ENCODE measurements at places on chromosomes 3 and 15.

GRCh38 chr3:124258057-124258500 lies 266.2 kb upstream of the ROPN1 start:
- no peak for DNase-seq

DNA sequence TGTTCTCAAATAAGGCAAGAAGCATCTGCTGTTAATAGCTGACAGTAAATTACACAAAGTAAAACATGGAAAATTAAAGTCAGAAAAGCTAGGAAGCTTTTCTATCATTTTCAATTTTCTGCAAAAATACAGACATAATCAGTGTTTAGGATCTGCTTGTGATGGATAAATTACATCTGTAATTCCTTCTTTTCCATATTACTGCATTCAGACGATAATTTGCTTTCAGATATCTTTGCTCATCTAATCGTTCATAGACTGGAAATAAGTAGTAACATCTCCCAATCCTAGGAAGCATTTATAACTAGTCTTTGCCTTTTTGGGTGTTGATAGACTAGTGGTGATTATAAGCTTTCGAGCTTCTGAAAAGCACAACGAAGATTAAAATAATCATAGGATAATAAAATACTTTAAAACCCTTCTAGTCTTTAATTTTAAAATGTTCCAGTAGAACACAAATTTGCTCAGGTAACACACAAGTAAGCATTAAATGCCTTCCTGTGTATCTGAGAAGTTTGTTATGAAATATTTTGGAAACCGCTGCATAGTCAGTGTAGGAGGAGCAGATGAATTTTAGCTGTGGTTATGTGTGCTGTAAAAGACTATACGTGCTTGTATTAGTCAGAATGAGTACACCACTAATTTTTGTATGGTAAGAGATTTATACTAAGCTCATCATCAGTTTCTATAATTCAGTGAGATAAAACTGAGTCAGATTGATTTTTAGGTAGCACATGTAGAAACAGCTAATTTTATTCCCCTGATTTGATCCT lies 41.0 kb downstream of the MBNL1 start:
- no peak for DNase-seq

DNA sequence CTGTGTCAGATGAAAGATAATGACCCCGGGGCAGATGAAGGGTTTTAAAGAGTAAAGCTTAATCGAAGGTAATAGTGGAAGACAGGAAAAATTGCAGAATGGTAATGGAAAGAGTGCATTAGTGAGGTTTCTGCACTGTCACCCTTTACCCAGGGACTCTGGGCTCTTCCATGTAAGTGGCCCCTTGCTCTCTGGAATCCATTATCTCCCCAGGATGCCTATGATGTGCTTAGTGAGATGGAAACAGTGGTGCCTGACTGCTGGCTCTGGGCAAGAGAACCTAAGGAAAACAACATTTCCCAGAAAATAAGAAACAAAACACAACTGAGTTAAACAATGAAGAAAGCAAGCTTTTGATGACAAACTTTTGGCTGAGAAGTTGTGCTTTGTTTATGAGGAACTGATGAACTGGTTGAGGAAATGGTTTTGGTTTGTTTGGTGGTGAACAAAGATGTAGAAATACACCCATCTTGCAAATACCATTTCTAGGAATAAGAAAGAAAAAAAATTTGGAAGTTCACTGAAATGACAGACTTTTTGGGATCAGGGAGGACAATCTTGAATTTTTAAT lies 119.9 kb upstream of the RASGRP1 start:
- no peak for DNase-seq

DNA sequence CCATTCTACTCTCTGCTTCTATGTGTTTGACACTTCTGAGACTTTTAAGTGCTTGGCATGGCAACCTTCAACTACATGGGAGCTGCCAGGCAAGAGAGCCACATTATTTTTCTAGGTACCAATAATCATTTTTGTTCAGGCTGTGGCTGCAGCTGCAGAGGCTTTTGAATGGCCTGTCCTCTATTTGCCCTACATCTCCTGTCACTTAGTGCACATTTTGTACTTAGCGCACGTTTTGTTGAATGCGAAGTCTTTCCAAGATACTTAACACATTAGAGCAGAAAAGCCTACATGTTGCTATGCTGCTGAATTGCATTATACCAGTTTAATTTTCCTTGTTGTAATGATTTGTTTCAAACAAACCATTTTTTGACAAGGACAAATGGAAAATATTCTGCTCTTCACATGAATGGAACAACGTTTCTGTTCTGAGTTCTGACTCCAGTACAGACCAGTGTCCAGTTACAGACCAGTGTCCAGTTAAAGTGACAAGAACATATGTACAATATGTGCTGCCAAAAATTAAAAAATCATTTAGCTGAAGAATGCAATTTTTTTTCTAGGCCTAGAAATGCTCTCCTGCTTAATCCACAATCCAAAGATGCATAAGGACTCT lies 113.9 kb downstream of the ABI3BP start:
- no peak for DNase-seq

GRCh38 chr3:32181796-32182195 lies 56.7 kb upstream of the CMTM8 start:
- DNase-seq, result no peak

DNA sequence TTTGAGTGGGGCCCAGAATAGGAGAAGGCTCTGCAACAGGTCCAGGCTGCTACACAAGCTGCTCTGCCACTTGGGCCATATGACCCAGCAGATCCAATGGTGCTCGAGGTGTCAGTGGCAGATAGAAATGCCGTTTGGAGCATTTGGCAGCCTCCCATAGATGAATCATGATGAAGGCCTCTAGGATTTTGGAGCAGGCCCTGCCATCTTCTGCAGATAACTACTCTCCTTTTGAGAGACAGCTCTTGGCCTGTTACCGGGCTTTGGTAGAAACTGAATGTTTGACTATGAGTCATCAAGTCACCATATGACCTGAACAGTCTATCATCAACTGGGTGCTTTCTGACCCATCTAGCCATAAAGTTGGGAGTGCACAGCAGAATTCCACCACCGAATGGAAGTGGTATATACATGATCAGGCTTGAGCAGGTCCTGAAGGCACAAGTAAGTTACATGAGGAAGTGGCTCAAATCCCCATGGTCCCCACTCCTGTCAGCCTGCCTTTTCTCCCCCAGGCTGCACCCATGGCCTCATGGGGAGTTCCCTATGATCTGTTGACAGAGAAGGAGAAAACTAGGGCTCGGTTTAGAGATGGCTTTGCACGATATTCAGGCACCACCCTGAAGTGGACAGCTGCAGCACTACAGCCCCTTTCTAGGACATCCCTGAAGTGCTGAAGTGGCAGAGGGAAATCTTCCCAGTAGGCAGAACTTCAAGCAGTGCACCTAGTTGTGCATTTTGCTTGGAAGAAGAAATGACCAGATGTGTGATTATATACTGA lies 971.4 kb downstream of the MCTP2 start:
- no peak for DNase-seq

DNA sequence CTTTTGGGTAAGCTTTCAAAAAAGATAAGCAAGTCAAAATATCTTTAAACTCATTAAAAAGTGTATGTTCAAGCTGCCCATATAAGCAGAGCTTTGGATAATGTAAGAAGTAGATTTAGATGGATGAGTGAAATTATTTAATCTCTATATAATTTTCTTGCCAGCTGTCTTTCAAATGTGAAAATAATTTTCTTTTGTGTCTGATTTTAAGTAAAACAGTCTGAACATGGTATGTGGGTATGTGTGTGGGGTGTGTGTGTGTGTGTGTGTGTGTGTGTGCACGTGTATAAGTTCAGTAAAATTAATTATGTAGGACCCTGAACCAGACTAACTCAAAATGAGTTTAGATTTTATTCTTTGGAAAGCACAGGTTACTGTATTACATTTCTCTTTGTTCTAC lies 155.2 kb upstream of the CGNL1 start:
- no peak for DNase-seq

DNA sequence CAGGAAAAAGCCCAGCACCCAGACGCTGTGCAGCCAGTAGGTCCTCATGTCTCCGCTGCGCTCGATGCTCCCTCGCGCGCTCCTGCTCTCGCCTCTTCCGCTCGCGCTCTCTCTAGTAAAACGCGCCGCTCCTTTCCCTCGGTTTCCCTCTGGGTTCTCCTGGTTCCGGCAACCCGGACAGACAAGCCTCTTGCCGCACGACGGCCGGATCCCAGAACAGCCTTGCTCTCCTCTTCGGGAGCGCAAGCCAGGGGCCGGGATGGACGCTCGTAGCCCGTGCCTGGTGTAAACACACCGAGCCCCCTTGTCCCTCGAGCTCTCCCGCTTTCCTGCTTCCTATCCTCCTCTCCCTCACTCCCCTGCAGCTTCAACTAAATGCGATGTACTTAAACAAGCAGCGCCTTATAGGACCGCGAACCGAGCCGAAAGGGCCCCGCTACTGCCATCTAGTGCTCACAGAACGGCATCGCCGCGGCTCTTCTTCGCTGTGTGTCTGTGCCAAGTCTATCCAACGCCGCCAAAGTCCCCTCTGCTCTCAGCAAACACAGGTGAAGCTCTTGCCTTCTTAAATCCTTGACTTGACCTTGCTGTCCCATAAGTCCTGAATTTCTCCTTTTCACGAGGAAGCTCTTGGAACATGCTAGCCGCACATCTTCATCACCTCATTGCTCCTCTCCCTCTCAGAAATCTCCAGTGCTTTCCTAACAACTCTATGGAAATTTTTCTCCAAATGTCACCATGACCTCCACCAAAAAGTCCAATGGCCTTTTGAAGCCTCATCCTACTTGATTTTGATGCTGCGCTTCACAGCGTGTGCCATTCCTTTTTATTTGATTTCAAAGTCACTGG lies 1037.2 kb downstream of the IGSF11 start:
- DNase-seq, result no peak

GRCh38 chr15:37077623-37078351 lies 22.6 kb downstream of the MEIS2 start:
- no peak for DNase-seq

- no peak for DNase-seq
Observed at GRCh38 chr15:29196290-29196689, 73.3 kb downstream of the NSMCE3 start.

GRCh38 chr15:38038659-38039442 lies 104.4 kb downstream of the TMCO5A start:
- DNase-seq, result no peak

GRCh38 chr15:41606997-41607396 lies 48.0 kb downstream of the TYRO3 start:
- no peak for DNase-seq

GRCh38 chr15:93088200-93088980 lies 621 bp downstream of the RGMA start:
- no peak for DNase-seq

DNA sequence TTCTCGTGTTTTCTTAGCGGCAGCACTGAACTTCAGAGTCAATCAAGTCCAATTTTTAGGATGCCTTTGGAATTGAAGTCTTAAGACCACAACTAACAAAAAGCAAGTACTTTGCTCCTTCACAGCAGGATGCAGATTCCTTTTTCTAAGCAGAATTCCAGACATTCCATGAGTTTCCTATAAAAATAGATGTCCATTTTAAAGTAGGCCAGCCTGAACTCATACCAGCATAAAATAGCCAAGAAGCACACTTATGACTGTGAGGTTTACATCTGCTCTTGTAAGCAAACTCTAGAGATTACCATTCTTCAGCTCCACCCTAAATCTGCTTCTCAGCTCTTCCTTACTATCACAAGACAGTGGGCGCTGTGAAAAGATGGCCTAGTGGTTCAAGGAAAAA lies 85.8 kb downstream of the THBS1 start:
- DNase-seq, result no peak

DNA sequence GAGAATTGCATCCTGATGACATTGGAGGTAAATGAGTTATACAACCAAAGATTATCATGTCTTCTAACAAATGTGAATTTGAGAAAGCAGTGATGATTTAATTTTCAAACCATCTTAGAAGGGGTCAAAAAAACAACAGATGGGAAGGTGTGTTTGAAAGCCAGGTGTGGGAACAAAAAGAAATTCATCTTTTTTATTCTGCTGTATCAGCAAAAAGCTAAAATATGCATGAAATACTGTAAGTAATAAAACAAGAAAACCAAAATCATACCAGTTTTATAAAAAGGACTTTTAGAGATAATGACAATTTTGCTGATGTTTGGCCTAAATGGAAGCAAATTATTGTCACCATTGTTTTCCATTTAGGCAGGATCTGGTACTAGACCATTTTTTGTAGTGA lies 145.5 kb downstream of the FBN1 start:
- no peak for DNase-seq

DNA sequence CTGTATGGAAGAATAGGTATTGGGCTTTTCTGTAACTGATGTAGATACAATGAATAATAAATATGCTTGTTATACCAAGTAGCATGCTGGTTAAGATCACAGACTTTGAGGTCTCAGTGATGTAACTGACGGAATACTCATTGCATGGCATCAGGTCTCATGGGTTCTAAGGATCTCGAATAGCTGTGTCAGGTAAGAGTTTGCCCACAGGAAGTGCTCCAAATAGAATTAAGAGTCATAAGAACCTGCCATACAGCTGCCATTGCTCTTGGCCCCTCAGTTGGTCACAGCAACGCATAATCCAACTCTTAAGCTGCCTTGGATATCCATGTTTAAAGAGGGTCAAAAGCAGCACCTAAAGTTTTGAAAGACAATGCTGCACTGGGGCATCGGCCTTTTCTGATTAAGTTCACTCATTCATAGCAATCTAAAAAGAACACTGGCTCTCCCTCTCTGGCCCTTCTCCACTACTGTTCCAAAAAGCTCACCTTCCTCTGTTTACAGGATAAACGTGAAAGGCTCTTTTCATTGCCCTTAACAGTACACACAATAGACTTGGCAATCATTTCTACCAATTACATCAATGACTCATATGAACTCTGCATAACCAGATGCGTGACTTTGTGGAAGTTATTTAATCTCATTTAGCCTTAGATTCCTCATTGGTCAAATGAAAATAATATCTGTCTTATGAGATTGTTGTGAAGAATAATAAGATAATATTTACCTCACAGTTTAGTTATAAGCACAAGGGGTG lies 74.6 kb downstream of the ZBTB20 start:
- no peak for DNase-seq

GRCh38 chr15:91316126-91316525 lies 216.1 kb downstream of the SV2B start:
- DNase-seq, result peak; percentile 29

DNA sequence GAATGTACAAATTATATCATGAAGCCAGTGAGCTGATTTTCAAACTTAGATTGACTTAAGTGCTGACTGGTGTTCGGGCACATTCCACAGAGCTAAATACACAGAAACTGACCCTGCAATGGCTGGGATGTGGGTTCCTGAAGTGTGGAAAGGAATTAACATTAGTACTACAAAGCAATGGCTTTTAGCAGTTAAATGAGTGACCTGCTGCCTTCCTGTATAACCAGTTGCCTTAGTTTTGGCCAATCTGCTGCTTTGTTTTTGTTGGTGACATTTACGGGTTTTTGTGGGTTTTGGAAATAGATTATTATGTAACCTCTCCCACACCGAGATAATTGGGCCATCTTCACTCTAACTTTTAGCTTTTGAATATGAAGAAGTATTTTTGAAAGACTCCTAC lies 2.4 kb upstream of the SKIC8 start:
- DNase-seq, result no peak

DNA sequence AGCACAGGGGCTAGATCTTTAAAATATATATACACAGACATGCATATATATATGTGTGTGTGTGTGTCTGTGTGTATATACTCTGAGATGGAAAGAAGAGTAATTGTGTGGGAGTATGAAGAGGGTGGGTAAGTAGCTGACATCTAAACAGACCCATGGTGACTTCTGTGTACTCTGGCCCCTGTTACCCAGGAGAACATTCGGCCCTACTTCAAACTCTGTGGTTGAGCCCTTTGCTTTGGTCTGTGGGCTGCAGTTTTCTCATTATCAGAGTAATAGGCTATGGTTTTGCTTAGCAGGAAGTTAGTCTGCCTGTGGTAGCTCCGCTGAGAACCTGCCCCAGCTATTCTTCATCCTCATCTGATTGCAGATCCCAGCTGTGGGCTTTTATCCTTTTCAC lies 141.4 kb downstream of the RBPMS2 start:
- no peak for DNase-seq
